ENCODE measurements at places on chromosomes 6 and 20.

- no peak for DNase-seq
Observed at GRCh38 chr6:43091436-43091991, 15.4 kb downstream of the PTK7 start.

GRCh38 chr6:451847-452246, 60.3 kb downstream of the IRF4 start:
- DNase-seq, result no peak

- DNase-seq, result peak; percentile 4
Observed at GRCh38 chr6:79813854-79814709, 133.3 kb downstream of the ELOVL4 start.

GRCh38 chr6:154070657-154071056, 31.6 kb downstream of the OPRM1 start:
- no peak for DNase-seq

- DNase-seq, result peak; percentile 41
Observed at GRCh38 chr6:106512048-106512967, 117.0 kb downstream of the RTN4IP1 start.

GRCh38 chr6:17591287-17591686, 8.8 kb upstream of the FAM8A1 start:
- no peak for DNase-seq

DNA sequence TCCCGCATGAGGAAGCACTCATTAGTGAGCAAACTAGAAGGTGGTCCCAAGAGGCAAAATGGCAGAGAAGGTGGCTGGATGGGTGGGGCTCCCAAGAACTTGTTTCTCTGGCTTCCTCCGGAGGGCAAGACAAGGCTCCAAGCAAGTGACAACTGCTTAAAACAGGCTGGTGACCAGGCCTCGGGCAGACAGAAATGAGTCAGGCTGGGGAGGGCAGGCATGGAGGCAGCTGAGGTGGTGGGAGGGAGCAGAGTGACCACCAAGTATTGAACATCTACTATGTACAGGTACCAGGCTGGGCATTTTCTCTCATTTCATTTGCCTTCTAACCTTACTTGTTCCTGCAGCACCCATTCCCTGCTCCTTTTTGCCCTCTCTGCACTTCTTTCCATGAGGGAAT, 33.4 kb downstream of the TNXB start:
- no peak for DNase-seq

GRCh38 chr6:73388433-73388799, 6.2 kb upstream of the DDX43 start:
- no peak for DNase-seq

GRCh38 chr6:130602151-130602770, 224.9 kb upstream of the SMLR1 start:
- DNase-seq, result no peak

DNA sequence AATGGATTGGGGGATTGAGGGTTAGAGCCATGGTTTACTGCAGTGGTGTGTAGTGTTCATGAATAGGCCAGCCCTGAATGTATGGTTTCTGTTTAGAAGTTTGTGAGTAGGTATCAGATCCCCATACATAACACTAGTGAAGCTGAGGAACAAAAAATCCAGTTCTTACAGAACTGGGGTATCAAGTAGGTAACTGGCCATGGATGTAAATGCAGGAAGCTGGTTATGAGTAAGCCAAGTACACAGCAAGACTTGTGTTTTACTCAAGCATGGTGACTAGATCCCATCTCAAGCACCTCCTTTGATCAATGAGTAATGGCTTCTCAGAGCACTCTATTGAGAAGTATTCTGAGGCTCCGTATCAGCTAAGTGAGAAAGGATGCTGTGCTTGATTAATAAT, 613.7 kb upstream of the FLRT3 start:
- no peak for DNase-seq

DNA sequence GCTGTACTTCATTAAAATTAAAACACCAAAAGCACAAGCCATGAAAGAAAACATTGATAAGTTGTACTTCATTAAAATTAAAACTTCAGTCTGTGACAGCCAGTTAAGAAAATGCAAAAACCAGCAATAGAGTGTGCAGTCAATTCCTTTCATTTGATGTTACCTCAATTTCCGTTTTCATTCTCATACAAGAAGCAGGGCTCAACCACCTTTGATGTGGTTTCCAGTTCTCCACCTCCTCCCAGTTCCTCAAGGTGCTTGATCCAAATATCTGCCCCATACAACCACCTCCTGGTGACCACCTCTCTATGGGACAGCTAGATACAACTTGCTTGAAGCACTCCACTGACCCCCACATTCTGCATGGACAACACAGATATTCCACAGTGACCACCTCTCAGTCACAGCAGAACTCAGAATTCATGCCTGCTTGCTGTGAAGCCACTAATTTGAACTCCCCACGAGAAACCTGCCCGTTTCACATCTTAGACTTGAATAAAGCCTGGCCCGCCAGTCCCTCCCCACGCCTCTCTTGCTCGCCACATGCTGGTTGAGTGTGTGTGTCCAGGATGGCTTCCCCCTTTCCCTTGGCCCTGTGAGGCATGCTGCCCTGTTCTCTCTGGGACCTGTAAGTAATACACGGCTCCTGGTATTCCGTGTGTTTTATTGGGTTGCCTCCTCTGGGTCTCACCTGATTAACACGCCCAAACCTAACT, 66.1 kb downstream of the FAM50B start:
- DNase-seq, result no peak

DNA sequence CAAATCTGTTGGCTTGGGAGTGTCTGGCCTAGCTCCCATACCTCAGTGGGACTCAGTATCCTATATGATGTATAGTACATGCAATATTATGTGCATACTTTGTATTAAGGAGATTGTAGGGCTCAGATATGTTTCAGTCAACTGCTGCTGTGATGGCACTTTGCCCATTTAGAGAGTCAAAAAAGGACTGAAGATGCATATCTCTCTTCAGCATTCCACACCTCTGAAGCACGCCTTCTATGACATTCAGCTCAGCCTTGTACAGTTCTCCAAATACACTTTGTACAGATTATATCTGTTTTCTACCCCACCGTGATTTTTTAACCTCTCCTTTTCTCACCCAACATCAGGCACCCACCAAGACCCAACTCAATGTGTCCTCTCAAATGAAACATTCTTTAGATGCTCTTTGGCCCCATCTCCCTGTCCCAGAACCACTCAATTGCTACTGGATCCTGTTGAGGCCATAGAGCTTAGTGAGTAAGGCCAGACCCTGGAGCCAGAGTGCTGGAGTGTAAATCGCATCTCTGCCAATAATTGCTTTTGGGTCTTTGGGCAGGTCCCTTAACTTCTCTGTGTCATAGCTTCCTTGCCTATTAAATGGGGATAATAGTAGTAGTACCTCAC, 15.6 kb downstream of the ENPP1 start:
- DNase-seq, result no peak

DNA sequence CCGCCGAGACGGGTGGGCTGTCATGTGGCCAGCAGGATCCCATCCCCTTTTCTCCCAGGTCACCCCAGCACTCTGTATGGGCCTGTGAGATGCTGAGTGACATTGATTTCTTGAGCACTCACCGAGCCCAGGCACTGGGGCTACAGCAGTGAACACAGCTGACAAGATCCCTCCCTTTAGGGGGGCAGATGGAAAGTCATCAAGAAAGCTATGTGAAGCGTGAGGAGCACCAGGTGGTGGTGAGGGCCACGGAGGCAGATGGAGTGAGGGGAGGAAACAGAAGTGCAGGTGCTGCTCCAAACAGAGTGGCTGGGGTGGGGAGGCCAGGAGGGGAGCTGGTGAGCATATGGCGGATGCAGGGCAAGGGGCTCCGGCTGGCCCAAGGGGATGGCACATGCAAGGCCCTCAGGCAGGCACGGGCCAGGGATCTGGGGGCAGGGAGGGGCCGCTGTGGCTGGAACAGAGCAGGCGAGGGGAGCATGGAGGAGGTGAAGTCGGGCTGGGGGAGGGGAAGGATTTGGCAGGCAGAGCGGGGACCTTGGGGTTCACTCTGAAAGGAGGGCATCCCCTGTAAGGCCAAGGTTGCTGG, 184.0 kb downstream of the BMP7 start:
- DNase-seq, result no peak

DNA sequence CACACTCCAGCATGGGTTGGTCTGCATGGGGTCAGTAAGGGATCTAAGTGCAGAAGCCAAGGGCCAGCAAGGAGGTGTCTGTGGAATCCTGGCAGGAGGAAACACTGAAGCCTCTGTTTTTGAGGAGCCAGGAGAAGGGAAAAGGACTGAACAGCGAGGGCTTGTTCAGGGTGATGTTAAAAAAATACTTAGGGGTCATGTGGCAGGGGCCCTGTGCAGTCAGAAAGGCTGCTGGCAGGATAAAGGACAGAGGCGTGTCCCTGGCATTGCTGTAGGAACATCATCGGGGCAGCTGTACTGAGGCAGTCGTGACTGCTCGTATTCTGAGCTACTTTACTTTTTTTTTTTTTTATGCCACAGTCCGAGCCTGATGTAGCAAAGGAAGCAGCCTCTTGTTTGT, 127.1 kb upstream of the ZFP64 start:
- no peak for DNase-seq

- no peak for DNase-seq
Observed at GRCh38 chr6:20365456-20365855, 36.2 kb upstream of the E2F3 start.

GRCh38 chr20:57780398-57780797, 70.6 kb upstream of the PMEPA1 start:
- no peak for DNase-seq

GRCh38 chr6:52015953-52016352, 71.5 kb downstream of the PKHD1 start:
- DNase-seq, result no peak

GRCh38 chr6:101645770-101646169, 252.3 kb downstream of the GRIK2 start:
- no peak for DNase-seq

DNA sequence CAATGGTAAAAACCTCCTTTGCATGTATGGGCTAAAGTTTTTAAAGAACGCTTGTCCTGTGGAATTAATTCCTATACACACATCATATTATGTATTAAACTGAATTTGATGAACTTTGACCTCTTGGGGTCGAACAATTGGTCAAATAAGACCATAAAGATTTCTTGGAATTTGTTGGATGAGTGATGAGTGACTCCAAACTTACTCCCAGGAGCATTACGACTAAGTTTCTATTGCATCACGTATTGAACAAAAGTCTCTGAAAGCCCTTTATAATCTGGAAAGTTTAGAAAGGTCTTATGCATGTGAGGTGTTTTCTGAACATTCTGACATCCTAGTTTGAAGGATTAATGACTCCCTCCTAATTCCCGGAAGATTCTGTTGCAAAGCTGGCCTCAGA, 126.9 kb upstream of the BMP5 start:
- no peak for DNase-seq

GRCh38 chr6:156988276-156989158, 211.3 kb downstream of the ARID1B start:
- DNase-seq, result no peak

GRCh38 chr20:36017048-36017951, 48.9 kb downstream of the CNBD2 start:
- no peak for DNase-seq

DNA sequence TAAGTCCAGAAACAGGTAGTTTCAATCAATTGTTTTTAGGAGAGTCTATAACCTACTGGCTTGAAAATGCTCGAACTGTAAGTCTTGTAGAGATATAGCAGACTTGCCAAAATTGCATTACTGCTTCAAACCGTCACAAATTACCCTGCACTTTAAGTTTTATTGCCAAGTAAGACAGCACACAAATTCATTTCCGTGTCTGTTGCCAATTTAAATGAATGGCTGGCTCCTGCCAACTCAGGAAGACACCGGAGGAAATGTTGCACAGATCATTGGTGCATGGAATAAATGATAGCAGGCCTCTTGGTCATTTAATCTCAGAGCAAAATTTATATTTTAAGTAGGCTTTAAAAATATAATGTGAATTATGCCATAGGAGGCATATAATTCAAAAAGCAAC, 438.1 kb downstream of the HACE1 start:
- DNase-seq, result no peak

DNA sequence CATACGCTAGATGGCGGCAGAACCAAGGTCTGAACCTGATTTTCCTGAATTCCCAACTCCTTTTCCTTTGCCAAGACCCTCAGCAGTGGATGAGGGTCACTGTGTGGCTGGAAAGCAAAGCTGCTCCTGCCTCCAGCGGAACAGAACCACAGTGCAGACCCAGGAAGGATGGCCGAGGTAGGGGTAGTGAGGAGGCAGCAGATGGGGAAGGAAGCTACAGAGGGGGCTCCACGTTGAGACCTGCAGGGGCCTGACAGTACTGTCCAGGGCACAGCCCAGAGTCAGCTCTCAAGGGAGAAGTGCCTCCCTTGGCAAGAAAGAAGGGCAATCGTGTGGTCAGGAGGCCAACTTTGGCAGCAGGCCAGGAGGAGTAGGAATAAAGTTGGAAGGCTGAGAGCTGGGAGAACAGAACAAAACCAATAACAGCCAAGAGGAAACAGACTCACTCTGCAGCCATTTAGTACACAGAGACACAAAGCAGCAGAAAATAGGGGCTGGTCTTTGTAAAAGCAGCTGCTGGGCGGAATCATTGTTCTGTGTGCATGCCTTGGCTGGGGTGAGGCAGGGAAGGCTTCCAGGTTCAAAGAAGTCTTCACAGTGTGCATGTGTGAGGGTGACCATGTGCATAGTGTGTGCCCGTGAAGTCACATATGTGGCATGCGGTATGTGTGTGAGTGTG, 3.1 kb downstream of the GABRR2 start:
- no peak for DNase-seq

Measured in stimulated activated CD4-positive, alpha-beta T cell treated with anti-CD3 and anti-CD28 coated beads, TNF-alpha, amount 100 ng/mL, for 1 hour (primary cell).